GM23338 (cell line): ENCODE measurements at places on chromosomes 12 and 14. TPM values are rescaled to one million over a fixed set of nuclear protein-coding genes. Genes with fewer than 3 reads are reported as not detected.

Gene CPM
- 0.37 and 0.49 TPM in 2 replicates for polyA plus RNA-seq

Gene PLA2G1B
- polyA plus RNA-seq, result not detected in 2 replicates

Gene CFAP73
- 0.50 and 0.54 TPM in 2 replicates for polyA plus RNA-seq

Gene AICDA
- 0.31 TPM in 1 of 2 replicates, not detected in the other for polyA plus RNA-seq

Gene C1QL4
- not detected in 2 replicates for polyA plus RNA-seq

Gene GLT1D1
- 1.4 and 1.9 TPM in 2 replicates for polyA plus RNA-seq

Gene ABHD12B
- polyA plus RNA-seq, result 52.8 and 56.9 TPM in 2 replicates

Gene EML5
- 0.16 and 0.18 TPM in 2 replicates for polyA plus RNA-seq

Gene SMCO2
- 0.24 and 0.86 TPM in 2 replicates for polyA plus RNA-seq

Gene AMIGO2
- polyA plus RNA-seq, result 1.8 and 2.1 TPM in 2 replicates

Gene NFE2
- 1.8 and 3.0 TPM in 2 replicates for polyA plus RNA-seq

Gene SPIC
- not detected in 2 replicates for polyA plus RNA-seq

Gene OAS1
- polyA plus RNA-seq, result not detected in 2 replicates

Gene NKX2-1
- not detected in 2 replicates for polyA plus RNA-seq

Gene GPX2
- 0.78 TPM in 2 replicates for polyA plus RNA-seq

Gene P2RX7
- polyA plus RNA-seq, result 0.43 and 0.48 TPM in 2 replicates

Gene BIN2
- 0.17 TPM in 1 of 2 replicates, not detected in the other for polyA plus RNA-seq

Gene CCNB1IP1
- 108 and 110 TPM in 2 replicates for polyA plus RNA-seq

Gene C12orf56
- 6.4 and 8.1 TPM in 2 replicates for polyA plus RNA-seq

Gene MYBPC1
- polyA plus RNA-seq, result 0.18 TPM in 1 of 2 replicates, not detected in the other

Gene KCNH3
- 0.21 and 0.28 TPM in 2 replicates for polyA plus RNA-seq

Gene GUCY2C
- 1.4 and 2.1 TPM in 2 replicates for polyA plus RNA-seq

Gene FOXM1
- 24.1 and 31.0 TPM in 2 replicates for polyA plus RNA-seq
